ENCODE measurements at places on chromosomes 1 and 21.

DNA sequence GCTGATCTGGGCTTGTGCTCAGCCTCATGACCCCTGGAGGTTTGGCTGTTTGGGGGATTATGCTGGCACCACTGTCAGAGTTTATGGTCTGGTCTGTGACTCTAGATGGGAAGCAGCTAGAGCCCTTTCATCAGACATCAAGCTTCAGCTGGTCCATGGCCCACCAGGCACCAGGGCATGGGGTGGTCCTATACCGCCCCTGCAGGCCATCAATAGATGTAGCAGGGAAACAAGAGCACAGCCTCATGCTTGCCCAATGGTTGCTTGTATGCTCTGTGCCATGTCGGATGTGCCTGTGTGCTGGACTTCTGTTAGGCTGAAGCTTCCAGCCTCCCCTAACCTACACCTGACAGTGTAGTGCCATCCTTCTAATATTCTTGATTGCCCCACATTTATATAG lies 71.1 kb upstream of the CD34 start:
- no peak for DNase-seq

- DNase-seq = no peak
These were observed 23.5 kb downstream of the SERPINC1 start for GRCh38 chr1:173893611-173894010.

- no peak for DNase-seq
These were observed 8.9 kb upstream of the VPS13D start for GRCh38 chr1:12220890-12221289.

GRCh38 chr21:36702622-36702968 lies 3.7 kb downstream of the SIM2 start:
- DNase-seq = no peak

Measured in activated T-helper 1 cell treated with anti-CD3 and anti-CD28 coated beads, Interleukin-12 subunit alpha, Interleukin-12 subunit beta, Interleukin-2, Interleukin-4 antibody, amounts not matched to agents 30 ng/mL and 10 ng/mL and 1 ng/mL, durations not matched to agents 14 hours and 24 hours and 36 hours (primary cell).